ENCODE measurements at places on chromosomes 2 and 18.
A peak's percentile ranks its signal among the peaks of the same experiment; 100 is the strongest.

DNA sequence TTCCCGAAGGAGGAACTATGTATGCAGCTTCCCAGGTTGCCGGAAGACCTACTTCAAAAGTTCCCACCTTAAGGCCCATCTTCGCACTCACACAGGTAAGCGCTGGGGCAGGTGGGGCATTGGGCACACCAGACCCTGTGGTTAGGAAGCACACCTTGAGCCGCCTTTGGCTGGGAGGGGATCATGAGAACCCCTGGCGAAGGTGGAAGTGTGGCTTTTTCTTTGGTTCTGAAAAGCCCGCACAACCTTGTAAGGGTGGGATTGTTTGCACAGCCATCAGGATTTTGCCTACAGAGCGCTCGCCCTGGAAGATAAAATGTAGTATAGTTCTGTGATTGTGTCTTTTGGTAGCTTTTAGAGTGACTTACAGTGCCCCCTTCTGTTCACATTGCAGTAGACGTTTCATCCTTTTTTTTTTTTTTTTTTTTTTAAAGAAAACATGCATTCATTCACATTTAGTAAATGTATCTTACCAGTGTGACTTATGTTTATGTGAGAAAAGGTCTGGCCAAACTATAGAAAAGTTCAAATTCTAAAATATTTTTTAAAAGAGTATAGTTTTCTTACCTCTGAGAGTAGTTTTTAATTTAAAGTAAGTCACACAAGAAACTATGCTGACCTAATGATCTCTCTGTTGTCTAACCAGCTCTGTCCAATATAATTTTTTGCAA lies 5.3 kb downstream of the KLF11 start:
- DNase-seq = no peak

- no peak for DNase-seq
Measured at GRCh38 chr18:68314403-68314802, 400.5 kb downstream of the TMX3 start.

- no peak for DNase-seq
Measured at GRCh38 chr2:9105601-9106337, 100.8 kb upstream of the ASAP2 start.

- no peak for DNase-seq
Measured at GRCh38 chr2:111904726-111905474, 6.5 kb downstream of the MERTK start.

- DNase-seq = no peak
Measured at GRCh38 chr2:202335791-202336467, 40.2 kb upstream of the BMPR2 start.

DNA sequence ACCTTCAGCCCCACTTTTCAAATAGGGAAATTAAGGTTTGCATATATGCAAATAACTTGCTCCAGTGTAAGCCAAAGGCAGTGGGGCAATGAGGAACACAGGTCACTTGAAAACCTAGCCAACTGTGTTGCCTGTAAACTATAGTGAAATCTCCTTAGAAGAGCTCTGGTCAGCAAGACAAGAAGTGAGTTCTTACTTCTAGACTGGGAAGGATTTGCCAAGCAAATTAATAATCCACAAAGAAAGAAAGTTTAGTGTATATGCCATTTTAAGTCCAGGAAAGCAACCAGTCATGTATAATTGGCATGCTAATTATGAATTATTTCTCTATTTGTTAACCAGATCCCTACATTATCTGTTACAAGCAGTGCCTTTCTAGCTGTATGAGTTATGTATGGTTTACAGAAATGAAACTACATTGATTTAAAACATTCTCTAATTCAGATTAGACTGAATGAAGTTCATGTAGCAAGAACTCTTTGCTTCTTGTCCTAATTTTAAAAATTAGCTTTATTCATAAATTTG lies 129.9 kb downstream of the MTX2 start:
- DNase-seq = no peak

DNA sequence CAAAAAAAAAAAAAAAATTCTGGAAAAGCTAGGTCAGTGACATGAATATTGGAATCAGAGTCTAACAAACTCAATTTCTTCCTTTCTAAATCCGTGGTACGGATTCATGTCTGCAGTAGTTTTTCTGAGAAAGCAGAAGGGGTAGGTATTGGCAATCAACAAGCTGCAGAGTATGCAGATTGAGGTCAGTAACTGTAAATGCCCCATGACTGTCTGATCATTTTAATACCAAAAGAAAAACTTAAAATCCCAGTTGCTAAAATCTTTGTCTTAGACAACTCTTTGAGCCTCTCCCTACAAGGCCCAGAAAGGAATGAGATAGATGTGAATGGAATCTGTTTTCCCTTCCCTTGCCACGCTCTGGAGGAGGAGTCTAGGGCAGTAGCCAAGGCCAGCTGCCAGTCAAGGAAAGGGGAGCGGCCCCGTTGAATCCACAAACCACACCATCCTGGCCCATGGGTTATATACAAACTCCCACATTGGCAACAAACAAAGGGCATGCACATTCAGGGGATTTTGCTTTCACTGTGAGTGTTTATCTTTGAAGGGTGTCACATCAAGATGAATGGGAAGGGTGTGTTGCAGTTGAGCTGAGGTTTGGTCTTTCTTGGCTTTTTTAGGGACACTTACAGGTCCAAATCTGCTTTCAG lies 6.1 kb upstream of the CASP8 start:
- DNase-seq = no peak

GRCh38 chr18:76622651-76623050 lies 127.6 kb upstream of the ZNF516 start:
- DNase-seq = no peak

DNA sequence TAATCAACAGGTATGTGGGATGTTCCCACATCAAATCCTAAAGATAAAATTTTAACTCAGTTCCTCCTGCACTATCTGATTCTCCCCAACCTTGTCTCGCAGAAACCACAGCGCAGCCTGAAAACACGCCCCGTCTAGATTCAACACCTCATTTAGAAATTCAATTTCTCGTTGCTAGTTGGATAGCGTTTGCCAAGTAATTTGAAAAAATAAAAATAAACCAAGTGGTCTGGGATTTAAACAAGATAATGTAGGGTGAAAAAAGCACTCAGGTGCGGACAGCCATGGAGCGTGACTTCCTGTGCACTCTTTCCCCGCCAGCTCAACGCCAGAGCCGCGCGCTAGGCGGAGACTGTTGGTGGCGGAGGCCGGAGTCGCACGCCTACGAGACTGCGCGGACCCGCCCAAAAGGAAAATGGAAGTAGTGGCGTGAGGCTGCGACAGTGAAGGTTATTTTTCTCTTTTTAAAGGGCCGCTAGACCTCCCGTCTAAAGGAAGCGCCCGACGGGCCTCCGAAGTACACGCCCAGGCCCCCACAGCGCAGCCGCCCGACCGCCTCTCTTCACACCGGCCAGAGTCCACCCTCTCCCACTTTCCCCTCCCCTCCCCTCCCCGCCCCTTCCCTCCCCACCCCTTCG lies 615 bp upstream of the CCNT2 start:
- DNase-seq = peak; percentile 83

DNA sequence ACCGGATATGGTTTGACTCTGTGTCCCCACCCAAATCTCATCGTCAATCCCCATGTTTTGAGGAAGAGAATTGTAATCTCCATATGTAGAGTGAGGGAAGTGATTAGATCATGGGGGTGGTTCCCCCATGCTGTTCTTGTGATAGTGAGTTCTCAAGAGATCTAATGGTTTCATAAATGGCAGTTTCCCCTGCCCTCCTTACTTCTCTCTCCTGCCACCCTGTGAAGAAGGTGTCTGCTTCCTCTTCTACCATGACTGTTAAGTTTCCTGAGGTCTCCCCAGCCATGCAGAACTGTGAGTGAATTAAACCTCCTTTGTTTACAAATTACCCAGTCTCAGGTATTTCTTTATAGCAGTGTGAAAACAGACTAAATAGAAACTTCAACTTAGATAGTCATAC lies 69.5 kb downstream of the SESTD1 start:
- no peak for DNase-seq

DNA sequence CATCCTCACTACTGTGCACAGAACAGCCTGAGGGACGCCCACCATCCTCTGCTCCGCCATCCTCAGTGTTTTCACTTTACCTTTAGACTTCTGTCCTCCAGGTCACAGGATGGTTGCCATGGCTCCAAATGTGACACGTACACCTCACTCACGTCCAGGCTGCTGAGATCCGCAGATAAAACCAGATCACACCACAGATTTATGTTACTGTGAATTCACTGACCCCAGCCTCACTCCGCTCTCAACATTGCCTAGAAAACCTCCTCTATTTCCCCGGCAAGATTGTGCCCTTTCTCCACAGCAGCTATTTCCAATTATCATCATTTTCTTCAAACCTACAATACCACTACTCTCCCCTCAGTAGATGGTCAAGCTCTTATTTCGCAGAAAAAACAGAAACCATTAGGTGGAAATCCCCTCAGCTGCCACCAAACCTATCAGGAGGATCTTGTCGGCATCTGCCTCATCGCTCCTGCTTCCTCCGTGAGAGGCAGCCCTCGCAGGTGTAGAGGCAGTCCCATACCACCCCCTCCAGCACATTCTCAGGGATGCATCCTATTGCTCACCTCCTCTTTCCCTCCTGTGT lies 49.8 kb upstream of the SLC1A4 start:
- DNase-seq = no peak

DNA sequence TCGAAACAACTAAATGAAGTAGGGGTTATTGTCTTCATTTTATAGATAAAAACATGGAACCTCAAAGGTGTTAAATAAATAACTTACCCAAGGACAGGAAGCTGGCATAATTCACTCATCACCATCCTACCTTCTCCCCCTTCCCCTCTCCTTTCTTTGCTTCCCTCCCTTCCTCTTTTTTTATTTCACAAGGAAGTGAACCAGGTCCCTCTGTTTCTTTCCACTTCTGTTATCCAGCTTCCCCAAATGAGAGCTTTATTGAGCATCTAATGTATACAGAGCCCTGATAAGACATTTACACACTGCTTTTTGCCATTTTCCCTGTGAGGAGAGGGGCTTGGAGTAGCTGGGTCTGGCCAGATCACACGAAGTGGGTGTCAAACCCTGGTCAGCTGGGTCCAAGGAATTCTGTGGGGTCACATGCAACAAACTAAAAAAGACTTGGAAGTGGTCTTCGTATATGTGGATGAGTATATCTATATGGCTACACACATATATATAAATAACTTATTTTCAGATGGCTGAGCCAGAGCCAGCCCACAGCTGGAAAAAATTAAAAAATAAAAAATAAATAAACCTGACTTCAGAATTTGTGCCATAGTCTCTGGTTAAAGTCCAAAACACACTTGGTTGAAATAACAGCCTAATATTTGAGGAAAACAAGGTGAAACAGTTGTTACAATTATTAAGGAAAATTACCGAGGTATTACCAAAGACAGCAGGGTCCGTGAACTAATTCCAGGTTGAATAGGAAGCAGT lies 49.3 kb upstream of the FOSL2 start:
- no peak for DNase-seq

- DNase-seq = no peak
Measured at GRCh38 chr2:127011231-127011661, 95.7 kb downstream of the BIN1 start.

DNA sequence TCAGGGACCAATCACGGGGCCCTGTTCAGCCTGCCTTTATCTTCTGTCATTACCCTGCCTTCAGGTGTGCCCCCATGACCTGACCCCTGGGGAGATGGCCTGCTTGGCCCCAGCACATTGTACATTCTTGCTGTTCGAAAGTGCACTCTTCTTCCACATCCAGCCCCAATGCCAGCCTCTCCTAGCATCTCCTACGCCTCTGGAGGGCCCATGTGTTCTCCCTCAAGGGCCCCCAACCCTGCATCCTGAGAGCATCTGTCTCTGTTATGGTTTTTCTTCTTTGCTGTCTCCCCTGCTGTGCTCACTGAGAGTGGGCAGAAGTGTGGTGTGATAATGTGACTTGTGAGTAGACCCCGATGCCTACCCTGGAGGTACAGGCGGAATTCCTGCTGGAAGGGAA lies 41.5 kb upstream of the OTOS start:
- no peak for DNase-seq

DNA sequence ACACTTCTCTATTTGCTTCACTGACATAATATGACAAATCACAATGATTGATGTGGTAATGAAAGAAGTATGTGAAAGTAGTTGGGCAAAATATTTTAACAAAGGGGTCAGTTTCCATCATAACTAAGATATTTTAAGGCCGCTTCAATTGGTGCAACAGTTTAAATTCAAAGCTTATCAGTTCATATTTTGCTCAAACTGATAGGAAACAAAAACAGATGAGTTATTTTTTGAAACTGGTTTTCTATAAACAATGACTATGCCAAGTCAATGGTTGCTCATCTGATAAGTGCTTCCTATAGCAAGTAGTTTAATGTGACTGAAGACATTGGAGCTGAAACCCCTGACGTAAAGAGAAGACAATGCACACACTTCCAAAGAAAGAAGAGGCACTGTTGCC lies 1290.7 kb downstream of the SUCLG1 start:
- DNase-seq = no peak

- DNase-seq = no peak
Measured at GRCh38 chr2:71078624-71079023, 10.2 kb downstream of the NAGK start.

Data from activated CD8-positive, alpha-beta memory T cell treated with anti-CD3 and anti-CD28 coated beads, Interleukin-2, amount 50 U/mL, for 4 hours (primary cell).